ENCODE measurements at places on chromosomes 2 and 18.

DNA sequence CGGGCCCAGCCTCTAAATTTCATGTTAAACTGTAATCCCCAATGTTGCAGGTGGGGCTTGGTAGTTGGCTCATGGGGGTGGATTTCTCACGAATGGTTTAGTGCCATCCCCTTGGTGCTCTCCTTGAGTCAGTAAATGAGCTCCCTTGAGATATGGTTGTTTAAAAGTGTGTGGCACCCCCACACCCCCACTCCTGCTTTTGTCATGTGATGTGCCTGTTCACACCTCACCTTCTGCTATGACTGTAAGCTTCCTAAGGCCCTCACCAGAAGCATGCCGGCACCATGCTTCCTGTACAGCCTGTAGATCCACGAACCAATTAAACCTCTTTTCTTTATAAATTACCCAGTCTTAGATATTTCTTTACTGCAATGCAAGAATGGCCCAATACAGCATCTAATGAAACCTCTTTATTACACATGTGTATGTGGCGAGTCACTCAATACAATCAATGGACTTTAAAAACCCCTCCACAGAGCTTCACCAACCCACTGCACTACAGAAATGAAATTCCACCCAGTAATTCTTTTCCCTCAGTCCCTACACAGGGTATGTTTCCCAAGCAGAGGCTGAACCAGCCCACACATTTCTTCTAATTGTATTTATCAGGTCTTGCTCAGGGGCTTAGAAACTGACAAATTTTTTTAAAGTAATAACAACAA lies 47.3 kb downstream of the WDFY1 start:
- DNase-seq = no peak

DNA sequence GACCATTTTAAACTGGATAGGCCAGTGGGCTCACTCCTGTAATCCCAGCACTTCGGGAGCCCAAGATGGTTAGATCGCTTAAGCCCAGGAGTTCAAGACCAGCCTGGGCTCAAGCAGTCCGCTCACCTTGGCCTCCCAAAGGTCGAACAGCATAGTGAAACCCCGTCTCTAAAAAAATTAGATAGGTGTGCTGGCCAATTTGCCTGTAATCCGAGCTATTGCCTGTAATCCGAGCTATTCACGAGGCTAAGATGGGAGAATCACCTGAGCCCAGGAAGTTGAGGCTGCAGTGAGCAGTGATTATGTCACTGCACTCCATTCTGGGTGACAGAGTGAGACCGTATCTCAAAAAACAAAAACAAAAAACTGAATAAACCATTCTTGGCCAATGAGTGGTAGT lies 52.6 kb upstream of the EMILIN2 start:
- DNase-seq = no peak

GRCh38 chr2:132373391-132374135 lies 43.0 kb upstream of the GPR39 start:
- no peak for DNase-seq

DNA sequence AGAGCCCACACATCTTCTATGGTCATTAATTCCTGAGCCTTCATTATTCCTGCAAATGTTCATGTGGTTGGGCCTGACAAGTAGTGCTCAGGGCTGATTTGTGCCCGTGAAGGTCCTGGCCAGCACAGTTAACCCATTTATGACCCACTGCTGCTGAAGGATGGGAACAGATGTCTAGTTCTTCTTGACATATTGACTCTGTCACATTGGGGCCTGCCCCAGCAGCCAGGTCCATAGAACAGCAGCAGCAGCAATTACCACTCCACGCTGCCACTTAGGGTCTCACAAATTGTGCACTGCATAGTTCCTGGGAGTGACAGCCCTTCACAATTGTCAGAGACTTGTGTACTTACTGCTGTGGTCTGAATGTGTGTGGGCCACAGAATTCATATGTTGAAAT lies 442.3 kb upstream of the RGPD4 start:
- no peak for DNase-seq

- no peak for DNase-seq
These were observed 16.9 kb upstream of the KIF1A start for GRCh38 chr2:240836781-240837467.

DNA sequence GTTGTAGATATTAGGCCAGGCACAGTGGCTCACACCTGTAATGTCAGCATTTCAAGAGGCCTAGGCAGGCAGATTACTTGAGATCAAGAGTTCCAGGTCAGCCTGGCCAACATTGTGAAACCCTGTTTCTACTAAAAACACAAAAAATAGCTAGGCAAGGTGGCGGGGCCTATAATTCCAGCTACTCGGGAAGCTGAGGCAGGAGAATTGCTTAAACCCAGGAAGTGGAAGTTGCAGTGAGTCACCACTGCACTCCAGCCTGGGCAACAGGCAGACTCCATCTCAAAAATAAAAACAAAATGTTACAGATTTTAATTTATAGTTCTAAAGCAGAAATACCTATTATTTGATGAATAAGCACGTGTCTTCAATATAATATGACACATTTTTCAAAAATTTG lies 65.6 kb upstream of the UBXN4 start:
- no peak for DNase-seq

DNA sequence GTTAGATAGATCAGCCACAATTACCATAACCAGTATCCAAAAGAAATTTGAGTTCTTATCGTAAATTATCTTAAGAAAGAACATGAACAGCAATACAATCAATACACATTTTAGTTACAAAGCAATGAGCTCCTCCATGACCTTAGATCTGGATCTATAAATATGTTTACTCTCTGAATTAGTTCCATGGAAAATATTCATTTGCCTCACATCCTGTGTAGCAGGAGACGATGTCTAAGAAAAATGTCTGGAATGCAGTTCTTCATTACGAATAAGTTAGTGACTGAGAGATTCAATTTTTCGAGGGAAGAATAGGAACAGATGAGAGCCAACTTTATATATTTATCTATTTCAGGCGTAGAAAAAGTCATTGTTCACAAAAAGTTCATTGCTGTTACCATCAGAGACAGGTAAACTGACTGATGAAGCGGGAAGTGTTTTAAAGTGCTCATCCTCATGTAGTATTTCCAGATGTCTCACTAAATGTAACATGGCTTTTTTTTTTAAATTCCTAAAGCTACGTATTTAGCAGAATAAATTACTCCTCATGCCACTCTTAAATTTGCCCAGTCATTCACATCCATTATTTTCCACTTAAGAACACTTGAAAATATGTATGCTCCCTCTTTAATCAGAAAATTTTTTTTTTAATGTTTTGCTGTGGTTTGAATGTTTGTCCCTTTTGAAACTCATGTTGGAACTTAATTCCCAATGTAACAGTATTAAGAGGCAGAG lies 106.5 kb upstream of the SCN1A start:
- DNase-seq = no peak

- DNase-seq = no peak
These were observed 129.8 kb upstream of the ARL4C start for GRCh38 chr2:234626566-234627130.

- DNase-seq = no peak
These were observed 4.2 kb downstream of the IL1RN start for GRCh38 chr2:113131352-113132185.

DNA sequence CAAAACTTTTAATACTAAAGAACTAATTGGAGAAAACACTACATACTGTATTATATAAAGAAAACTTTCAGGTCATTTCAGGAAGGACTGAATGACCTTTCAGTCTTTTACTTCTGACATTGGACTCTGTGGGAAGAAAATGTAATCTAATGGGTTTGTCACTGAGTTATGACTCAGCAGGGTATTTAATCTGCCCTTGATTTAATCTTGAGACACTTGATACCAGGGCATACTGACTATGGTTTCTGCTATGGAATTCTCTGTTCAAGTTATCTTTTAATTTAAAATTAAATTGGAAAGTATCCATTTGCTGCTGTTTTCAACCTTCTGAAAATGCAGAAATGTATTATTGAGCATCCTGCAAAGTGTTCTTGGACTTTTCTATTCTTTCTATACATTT lies 354.2 kb upstream of the GALNT5 start:
- DNase-seq = no peak

DNA sequence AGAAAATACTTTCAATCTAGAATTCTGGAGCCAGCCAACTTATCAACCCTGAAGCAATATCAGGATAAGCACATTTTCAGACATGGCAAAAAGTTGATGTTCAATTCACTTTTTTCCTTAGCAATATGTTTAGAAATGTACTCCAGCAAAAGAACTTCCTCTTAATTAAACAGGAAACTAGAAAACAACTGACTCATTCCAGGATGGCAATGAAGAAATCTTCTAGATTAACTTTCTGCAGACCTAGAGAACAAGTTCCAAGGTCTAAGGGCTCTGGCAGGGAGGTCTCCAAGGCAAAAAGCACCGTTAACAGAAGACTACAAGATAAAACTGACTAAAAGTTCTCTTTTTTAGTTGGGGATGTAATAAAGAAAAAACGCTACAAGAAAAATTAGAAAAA lies 69.2 kb upstream of the VWC2L start:
- DNase-seq = no peak

DNA sequence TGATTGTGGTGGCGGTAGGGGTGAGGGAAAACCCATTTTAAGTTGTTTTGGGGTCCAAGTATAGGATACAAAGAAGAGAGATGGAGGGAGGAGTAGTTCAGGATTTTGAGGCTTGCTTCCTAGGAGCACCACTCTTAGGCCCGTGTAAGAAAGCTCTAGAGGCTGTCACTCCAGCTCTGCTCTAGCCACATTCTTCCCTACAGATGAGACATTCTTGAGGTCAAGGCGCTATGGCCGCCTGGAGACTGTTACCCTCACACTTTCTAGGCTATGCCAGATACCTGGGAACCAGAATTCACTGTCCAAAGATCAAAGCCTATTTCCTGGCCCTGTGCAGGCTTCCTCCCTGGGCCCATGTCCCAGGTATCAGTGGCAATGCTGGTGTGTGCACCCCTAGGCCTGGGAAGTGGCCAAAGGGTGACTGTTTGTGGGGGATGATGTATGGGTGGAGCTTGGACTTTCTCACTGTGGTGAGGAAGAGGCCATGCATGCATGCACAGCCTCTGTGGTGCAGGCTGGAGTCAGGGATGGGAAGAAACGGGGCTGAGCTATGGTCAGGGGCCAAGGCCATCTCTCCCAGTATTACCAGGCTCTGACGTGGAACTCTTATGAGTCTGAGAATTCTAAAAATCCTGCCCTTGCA lies 7.0 kb upstream of the TTL start:
- no peak for DNase-seq

- DNase-seq = no peak
These were observed 58.0 kb downstream of the SRD5A2 start for GRCh38 chr2:31522786-31523185.

DNA sequence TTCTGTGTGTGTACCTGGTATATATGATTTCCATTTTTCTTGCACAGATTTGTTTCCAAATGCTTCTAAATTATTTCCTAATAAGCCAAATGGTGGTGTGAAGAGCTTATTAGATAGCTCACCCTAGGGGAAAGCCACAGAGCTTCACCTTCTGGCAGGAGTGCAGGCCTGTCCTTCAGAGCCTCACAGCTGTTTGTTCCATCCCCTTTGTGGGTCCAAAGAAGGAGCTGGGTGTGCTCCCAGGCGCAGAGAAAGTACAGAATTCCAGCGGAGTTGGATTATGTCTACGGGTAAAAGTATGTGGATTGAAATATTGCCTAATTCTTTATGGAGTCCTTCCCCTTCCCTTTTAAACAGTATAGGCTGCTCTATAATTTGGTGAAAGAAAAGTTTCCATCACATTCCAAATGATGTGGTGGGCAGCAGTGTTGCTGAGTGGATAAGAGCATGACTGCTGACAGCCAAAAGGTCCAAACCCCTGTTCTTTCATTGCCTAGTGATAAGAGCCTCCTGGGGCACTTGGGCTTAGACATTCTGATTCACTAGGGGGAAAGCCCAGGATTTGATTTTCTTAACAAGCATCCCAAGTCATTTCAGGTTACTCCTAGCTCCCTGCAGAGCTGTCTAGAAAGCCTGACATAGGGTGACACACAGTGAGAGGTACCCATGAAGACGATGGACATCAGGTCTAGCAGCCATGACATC lies 86.6 kb downstream of the WDSUB1 start:
- no peak for DNase-seq

- DNase-seq = no peak
These were observed 248.8 kb downstream of the MREG start for GRCh38 chr2:215764441-215765048.

DNA sequence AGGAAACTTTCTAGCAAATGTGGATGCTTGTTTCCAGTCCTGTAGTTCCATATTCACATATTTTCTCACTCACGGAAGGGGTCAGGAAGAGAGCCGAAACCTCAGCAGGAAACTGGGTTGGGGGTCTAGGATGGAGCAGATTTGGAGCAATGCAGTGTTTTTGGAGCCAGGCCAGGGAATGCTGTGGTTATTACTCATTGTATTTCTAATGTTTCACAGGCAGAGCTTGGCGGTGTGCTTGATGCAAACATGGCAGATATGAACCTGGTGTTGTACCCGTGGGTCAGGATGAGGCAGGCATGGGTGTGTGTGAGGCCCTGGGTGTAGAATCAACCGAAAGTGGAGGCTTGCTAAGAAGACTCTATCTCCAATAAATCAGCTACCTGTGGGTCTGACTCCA lies 34.6 kb upstream of the ACKR3 start:
- DNase-seq = no peak

- no peak for DNase-seq
These were observed 4.7 kb upstream of the SLC20A1 start for GRCh38 chr2:112640800-112641675.

- DNase-seq = no peak
These were observed 97.5 kb upstream of the ZFP36L2 start for GRCh38 chr2:43323857-43324256.

DNA sequence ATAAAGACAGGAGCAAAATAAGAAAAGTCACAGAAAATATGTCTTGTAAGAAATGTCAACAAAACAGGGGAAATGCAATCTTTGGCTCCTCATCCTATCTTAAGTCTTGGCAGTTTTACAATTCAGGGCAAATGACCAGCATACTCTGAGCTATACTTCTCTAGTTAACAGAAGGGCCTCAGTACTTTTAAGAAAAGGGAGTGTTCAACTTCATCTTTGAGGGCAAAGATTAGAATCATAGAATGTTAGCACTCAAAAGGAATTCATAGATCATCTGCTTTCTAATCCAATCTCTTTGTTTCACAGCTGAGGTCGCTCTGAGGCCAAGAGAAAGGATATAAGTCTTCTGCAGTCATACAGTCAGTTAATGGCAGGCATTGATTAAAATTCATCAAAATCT lies 174.0 kb upstream of the NT5C1B start:
- no peak for DNase-seq

DNA sequence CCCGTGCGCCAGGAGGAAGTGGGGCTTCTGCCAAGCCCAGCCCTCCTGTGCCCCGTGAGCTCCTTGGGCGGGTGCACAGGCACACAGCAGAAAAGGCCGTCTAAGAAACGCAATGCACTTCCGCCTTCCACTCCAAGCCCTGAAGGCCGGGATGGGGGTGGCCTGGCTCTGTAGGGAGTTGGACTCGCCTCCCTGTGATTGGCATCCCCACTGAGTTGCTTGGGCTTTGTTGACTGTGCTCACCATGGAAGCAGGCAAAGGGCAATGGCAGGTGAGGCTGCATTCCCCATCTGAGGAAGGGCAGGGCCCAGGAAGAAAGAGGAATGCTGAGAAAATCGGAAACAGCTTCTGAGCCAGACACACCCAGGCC lies 66.8 kb downstream of the CRACDL start:
- no peak for DNase-seq

All from activated CD4-positive, alpha-beta T cell treated with anti-CD3 and anti-CD28 coated beads, Interleukin-2, amount 50 U/mL, for 24 hours (primary cell).